ENCODE measurements at places on chromosomes 4 and X.

DNA sequence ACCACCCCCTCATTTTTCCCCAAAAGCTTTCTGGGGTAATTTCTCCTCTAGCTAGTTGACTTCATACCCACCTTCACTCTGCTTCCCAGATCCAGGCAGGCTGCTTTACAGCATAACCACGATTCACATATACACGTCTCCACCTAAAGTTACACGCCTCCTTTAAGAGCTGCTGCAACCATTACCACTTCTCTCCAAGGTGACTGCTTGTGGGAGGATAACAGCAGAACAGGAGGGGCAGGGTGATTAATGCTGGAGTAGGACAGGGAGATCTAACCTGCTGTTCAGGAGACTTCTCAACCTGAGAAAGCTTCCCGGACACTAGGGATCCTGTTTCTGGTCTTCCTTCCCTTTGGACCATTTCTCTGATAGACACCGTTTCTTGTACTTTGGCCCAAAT lies 77.4 kb downstream of the MGST2 start:
- no peak for DNase-seq

GRCh38 chr4:24024605-24025004 lies 134.8 kb upstream of the PPARGC1A start:
- DNase-seq = no peak

DNA sequence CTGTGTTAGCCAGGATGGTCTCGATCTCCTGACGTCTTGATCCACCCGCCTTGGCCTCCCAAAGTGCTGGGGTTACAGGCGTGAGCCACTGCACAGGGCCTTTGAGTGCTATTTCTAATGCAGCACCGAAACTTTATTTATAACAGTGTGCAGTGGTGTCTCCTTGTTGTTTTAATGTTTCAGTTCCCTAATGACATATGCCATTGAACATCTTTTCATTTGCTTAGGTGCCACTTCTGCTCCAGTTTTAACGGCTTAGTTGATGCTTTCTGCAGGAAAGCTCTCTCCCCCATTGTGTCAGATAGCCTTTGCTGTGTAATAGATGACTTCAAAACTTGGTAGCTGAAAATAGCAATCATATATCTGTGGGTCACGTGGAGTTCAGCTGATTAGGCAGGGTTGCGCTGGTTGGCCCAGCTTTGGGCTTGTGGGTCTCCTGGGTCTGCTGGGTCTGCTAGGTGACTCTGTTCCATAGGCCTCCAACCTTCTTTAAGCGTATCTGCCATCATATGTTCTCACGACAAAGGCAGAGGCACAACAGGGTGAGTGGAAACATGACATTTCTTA lies 76.4 kb upstream of the SHISA3 start:
- DNase-seq = no peak

DNA sequence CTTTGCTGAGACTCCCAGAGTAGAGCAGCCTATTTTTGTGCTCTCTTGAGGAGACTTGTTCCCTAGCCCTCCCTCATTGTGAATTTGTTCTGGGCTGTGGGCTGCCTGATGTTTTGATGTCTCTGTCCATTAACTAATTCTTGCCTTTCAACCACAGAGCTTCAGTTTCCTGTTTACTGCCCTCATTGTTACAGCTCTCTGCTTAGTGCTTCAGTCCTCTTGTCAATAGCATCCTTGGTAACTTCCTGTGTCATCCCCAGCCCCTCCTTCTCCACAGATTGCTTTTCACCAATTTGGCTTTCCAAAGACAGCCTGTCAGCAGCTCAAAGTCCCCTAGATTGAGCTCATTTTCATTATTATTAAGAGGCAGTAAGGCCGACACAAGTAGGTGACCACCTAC lies 69.9 kb downstream of the COX7B2 start:
- peak; percentile 13 for DNase-seq

GRCh38 chrX:129652565-129653169 lies 2.1 kb downstream of the APLN start:
- DNase-seq = no peak

DNA sequence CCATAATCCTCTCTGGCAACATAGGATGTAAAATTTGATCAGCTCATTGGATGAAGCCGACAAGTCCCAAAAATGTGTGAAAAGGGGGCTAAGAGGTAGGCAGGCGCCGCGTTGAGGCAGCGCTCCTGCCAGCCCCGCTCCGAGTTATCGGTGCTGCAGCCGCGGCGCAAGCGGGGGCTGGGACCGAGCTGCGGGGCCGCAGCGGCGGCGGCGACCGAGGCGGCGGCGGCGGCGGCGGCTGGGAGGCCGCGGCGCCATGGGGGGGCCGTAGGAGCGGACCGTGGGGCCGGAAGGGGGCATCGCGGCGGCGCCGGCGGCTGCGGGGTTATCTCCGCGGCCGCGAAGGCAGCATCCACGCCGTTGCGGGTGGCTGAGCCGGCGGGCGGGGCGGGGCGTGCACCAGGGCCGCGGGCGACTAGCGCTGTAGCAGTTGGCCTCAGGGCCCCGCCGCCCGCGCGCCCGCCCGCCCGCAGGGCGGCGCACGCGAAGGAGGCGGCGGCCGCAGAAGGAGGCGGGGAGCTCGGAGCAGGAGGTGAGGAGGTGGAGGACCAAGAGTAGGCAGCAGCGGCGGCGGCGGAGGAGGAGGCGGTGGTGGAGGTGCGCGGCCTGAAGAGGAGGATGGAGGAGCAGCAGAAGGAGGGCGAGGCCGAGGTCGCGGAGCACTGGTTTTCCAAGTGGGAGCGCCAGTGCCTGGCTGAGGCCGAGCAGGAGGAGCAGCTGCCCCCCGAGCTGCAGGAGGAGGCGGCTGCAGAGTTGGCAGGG lies 126.0 kb upstream of the CXorf66 start:
- DNase-seq = peak; percentile 74

DNA sequence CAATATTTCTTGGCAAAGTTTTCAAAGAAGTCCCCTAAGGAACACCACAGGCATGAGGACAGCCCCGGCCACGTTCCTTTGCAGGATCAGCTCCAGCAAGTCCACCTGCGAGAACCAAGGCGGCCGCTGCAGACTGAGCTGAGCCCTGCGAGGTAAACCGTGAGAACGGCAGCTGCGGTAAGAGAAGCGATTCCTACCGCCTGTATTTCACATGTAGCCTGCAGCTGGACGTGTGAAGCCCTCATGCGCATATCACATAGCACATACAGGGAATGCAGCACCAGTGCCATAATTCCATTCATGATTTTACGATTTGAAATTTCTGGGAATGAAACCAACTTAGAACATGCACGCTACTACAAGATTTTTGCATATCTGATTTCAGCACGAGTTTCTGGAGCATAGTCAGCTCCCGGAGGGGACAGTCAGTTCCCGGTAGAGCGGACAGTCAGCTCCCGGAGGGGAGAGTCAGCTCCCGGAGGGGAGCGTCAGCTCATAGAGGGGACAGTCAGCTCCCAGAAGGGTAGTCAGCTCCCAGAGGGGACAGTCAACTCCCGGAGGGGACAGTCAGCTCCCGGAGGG lies 41.7 kb downstream of the FGFRL1 start:
- DNase-seq = peak; percentile 37

DNA sequence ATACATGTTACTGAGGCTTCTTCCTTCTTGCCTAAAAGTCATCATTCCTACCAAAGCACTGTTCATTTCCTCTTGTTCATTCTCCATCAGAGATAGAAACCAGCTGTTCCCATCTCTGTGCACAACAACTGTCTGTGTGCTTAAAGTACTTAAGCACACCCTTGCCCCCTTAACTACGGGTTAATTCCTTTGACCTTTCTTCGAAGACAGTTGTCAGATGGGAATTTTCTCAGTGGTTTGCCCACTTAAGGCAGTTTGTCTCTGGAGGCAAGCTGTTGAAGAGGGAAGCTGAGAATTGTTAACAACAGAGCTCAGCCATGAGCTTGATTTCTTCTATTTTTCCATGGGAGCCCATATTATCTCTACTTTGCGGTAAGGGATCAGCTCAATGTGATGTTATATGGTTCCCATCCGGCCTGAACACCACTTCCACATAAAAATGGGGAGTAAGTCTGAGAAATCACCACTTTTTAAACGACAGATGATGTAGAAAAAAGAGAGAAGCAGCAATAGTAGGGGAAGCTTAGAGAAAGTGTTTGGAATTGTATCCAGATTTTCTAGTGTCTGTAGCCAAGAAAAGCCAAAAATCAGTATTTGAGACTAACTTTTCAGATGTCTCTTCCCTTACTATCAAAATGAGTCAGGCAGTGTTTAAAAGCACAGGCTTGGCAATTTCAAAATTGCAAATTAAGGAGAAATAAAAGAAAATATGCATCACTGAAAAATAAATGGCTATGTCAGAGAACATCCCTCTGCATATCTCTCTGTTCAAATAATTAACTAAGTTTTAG lies 194.4 kb downstream of the SLIT2 start:
- no peak for DNase-seq

DNA sequence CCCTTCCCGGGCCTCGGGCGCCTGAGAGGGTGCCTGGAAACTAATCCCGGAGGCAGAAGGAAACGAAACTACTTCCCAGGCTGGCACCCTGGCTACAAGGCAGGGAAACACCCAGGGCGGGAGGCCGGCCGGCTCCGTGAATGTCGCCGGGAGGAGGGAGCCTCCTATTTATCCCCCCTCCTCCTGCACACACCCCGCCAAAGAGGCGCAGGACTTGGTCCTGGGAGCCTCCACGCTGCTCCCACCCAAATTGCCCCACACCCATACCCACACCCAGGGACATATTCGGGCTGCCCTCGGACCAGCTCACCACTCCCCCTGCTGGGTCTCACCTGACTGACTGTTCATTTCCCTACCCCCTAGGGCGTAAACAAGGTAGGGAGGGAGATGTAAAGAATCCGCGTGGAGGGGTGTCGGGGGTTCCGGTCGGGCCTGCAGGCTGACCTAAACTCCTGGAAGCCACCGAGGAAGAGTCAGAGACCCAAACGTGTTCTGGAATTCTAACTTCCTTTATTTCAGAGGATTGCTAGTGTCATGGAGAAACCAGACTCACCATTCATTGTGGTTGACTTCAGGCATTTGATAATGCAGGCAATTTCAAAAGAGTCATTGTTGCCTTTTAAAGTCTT lies at the start of gene BTC:
TSS of gene BTC (minus strand) at position 142 of the 629 bp plus-strand sequence. CDS start 198 bp downstream, outside the sequence.
- DNase-seq = peak; percentile 58

DNA sequence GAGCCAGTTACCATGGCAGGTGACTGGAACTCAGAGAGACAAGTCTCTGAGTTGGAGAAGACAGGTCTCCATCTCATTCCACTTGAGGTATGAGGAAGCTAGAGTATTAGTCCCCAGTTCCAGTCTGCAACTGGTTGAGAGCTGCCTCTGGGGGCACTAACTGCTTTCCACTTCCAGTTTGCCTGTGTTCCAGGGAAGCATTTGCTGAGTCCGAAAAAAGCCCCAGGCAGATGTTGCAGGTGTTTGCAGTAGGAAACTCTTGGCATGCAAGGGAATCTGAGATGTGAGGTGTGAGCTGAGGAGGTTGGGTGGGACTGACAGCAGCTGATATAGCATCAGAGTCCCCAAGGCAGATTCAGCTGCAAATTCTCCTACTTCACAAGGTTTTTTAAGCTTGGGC lies 272.2 kb upstream of the CASK start:
- DNase-seq = peak; percentile 16

- DNase-seq = no peak
Observed at GRCh38 chr4:73698217-73698616, 42.2 kb upstream of the CXCL8 start.

DNA sequence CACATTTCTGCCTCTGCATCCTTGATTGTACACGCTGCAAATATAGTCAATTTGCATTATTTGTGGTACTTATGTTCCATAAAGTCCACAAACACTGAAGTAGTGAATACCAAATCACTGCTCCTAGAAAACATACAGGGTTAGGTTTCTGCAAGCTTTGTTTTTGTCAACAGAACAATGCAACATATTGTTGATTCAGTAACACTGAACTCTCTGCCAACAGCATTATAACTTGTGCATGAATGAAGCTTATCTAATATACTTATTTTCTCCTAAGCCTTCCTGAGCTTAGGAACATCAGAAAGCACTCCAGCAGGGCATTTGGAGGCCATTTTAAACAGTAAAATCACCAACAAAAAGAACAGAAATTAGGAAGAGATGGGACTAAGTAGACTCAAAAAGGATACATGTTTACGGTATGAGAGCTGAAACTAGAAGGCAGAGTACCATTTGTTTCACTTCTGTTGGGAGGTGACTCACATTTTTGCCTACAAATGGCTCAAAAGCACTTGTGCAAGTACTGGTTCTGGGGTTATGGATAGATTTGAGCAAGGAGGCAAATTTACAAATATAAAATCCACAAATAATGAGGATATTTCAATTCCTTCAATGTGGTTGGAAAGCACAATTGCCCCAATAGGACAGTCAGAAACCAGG lies 14.1 kb downstream of the COX18 start:
- DNase-seq = no peak

- DNase-seq = no peak
Observed at GRCh38 chrX:115632455-115632854, 71.5 kb downstream of the PLS3 start.

DNA sequence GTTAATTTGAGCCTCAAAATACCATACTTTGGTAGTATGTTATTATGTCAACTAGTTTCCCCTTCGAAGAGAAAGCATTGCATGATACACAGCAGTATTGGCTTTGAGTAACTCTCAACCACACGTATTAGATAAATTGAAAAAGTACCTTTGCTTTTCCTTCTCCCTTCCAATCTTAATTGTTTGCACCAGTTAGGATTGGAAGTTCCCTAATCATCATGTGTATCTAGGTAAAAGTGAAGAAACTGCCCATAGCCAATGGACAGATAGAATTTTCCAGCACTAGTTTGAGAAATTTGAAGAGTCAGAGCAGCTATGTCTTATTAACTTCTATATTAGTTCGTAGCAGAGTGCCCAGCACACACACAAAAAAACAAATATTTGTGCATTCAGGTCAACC lies 241.3 kb downstream of the COX7B2 start:
- DNase-seq = no peak

GRCh38 chr4:87005690-87006425 lies 71.0 kb downstream of the AFF1 start:
- DNase-seq = peak; percentile 33

GRCh38 chr4:15373363-15373762 lies 54.5 kb upstream of the C1QTNF7 start:
- no peak for DNase-seq

- DNase-seq = peak; percentile 57
Observed at GRCh38 chr4:125316791-125317524, 2.2 kb downstream of the FAT4 start.

- no peak for DNase-seq
Observed at GRCh38 chr4:78079726-78080430, 22.8 kb downstream of the FRAS1 start.

- no peak for DNase-seq
Observed at GRCh38 chr4:6676722-6677558, 16.7 kb upstream of the S100P start.

- peak; percentile 69 for DNase-seq
Observed at GRCh38 chr4:7861440-7861881, 78.2 kb downstream of the AFAP1 start.

DNA sequence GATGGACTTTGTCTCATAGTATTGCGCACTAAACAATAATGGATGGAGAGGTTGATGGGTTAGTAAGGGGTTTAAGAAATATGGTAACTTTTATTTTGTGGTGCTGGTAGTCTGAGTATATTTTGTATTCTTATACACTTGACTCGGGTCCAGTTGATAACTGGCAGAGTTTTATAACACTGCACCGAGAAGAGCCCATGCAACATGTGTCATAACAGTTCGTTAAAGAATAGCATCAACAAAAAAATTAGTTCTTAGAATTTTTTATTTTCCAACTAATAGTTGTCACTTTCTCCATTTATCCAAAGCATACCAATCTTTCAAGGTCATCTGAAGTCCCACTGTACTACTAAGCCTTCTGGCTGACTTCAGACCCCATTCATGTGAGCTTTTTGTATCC lies 175.1 kb downstream of the SOWAHB start:
- no peak for DNase-seq

GRCh38 chr4:78510681-78511080 lies 40.9 kb upstream of the ANXA3 start:
- no peak for DNase-seq

Data from H7 (cell line).